Muscle of back (tissue), 13 donors: ENCODE measurements at places on chromosomes 4 and X. TPM values are rescaled to one million over a fixed set of nuclear protein-coding genes. Genes with fewer than 3 reads are reported as not detected.

BEX5 gene
- polyA plus RNA-seq: 0.24 TPM

UBA6 gene
- polyA plus RNA-seq: 41.6 TPM

REELD1 gene
- polyA plus RNA-seq: not detected

RADX gene
- polyA plus RNA-seq: 3.1 TPM

DUX4 gene
- polyA plus RNA-seq: 0.63 TPM

SPP1 gene
- 120 TPM for polyA plus RNA-seq

MAOA gene
- 0.24 TPM for polyA plus RNA-seq

ZNF711 gene
- polyA plus RNA-seq: 30.3 TPM

DNA sequence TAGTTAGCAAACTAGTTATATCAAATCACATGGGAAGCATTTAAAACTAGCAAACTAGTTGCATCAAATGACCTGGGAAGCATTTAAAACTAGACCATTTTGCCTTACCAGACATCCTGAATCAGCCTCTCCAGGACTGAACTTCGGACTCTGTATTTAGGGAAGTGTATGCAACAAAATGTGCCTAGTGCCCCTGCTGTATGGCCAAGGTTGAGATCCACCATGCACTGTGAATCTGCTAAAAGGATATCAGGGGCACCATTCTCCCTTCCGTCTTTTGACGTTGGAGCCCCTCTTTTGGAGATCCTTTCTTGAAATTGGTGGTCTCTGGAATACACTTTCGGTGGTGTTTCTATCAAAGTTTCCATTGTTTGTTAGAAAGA, 49.5 kb downstream of the CCNI start:
- DNase-seq: no peak

DNA sequence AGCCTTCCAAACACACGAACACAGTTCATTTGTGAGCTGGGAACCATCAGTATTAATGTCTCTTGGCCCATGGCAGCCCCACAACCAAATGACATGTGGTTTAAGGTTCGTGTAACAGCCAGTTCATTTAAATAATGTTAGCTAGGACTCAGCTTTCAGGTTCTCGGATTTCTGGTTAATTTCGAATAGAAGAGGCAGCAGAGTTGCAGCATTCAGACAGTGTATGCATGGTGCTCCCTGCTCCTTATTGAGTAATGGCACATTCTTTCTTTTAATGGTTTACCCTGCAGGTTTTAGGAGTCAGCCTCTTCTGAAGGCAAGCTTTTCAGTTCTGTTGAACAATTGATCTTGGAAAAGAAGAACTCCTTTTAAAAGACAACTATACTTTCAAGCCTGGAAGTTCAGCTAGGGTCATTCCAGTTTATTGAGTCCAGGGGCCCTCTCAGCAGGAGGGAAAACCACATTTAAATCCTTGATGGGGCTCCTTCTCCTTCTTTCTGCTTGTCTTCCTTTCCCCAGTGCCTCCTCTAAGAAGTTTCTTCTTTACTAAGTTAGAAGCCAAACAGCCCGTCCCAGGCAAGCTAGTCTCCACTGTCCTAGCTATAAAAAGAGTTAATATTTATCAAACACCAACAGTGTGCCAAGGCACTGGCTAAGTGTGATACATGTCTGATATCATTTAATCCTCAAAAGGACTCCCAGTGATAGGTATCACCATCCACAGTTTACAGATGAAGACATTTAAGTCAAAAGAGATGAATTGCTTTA, 5.0 kb upstream of the RNF175 start:
- no peak for DNase-seq

GRCh38 chr4:146310319-146311021, 96.1 kb downstream of the REELD1 start:
- no peak for DNase-seq

GRCh38 chrX:31440546-31440945, 368.7 kb upstream of the FTHL17 start:
- no peak for DNase-seq

DNA sequence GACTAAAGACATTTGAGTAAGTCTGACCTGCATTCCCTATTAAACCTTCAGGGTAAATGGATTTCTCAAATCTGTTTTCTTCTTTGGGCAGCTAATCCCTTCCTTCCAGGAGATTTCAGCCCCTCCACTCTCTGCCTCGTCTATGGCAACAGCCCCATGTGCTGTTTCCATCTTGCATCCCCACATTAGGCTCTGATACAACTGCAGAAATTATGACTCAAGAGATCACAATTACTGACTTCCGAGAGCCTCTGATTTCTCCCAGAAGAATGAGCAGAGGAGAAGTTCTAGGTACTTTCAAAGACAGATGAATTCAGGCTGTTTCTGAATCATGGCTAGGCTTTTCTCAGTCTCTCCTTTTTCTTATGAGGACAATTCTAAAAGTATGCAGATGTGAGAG, 38.7 kb downstream of the RAI2 start:
- DNase-seq: no peak

DNA sequence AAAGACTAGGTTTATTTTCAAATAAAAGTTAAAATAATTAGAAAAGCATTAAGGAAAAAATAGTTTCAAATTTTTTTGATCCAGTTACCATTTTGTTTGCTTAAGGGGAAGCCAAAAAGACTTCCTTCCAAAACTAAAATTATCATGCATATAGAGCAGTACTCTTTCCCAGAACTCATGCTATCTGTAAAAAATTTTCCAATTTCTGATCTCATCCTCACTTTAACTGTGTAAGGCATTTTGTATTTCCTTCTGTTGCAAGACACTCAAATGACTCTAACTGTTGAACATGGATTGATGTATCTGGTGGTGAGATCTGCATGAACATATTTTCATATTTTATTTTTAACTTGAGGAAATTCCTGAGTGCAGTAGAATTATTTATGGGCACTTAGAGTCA, 150.1 kb downstream of the ADAM29 start:
- peak; percentile 51 for DNase-seq

GRCh38 chr4:56530269-56531148, 24.9 kb downstream of the ARL9 start:
- peak; percentile 85 for DNase-seq

GRCh38 chr4:164261831-164262230, 492.1 kb upstream of the SMIM31 start:
- DNase-seq: no peak

DNA sequence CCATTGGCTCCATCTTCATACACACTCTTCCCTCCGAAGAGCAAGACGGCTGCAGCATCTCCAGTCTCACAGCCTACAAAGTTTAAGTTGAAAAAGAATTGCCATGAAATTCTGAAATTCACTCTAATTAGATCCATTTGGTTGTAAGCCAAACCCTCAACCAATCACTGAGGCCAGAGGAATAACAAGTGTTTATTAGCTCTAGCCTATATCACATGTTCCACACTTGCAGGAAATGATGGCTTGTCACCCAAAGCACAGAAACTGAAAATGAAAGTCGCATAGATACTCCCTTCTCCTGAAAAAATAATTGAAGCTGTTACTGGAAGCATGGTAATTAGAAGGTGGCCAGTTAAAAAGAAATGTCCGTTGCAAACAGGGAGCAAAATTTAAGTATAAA, 1071.8 kb downstream of the CCSER1 start:
- DNase-seq: no peak

GRCh38 chr4:38785041-38785790, 2.4 kb upstream of the TLR10 start:
- DNase-seq: no peak

- no peak for DNase-seq
Measured at GRCh38 chr4:61922766-61923165, 722.6 kb downstream of the ADGRL3 start.

GRCh38 chr4:139670775-139671174, 5.2 kb downstream of the MGST2 start:
- DNase-seq: no peak

GRCh38 chrX:63657821-63658220, 127.2 kb downstream of the ARHGEF9 start:
- DNase-seq: peak; percentile 79

DNA sequence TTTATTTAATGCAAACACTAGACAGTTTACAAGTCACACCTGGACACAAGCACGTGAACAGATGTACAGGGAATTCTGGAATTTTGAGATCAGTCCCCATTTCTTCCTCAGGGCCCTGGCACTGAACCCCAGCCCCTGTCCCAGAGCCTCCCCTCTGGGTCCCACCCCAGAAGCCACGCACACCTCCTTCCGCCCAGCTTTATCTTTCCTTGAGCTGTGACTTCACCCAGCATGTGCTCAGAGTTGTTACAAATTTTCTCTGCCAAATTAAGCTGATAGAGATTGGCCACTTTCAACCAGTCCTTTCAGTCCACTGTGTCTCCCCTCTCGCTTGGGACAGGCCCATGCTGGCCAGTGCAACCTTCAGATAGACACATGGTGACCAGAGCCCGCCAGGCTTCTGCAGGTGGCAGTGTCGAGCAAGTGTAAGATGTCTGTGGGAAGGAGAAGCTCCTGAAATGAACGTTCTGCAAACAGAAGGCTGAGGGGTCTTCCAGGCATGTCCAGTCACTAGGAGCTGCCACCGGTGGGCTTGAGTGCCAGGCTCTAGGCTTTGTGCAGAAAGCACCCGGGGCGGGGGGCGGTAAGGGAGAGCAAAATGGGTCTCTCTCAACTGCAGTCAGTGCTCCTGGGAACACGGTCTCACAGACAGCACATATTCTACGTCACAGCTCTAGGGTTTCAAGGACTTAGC, 73.3 kb downstream of the MTMR1 start:
- no peak for DNase-seq

- peak; percentile 0 for DNase-seq
Measured at GRCh38 chrX:123731258-123731986, 1.4 kb downstream of the THOC2 start.

- no peak for DNase-seq
Measured at GRCh38 chr4:26302031-26302899, 18.5 kb upstream of the RBPJ start.

- DNase-seq: no peak
Measured at GRCh38 chr4:70849291-70849690, 9.6 kb upstream of the GRSF1 start.

GRCh38 chrX:103651151-103651773, 22.5 kb downstream of the TCEAL1 start:
- no peak for DNase-seq

DNA sequence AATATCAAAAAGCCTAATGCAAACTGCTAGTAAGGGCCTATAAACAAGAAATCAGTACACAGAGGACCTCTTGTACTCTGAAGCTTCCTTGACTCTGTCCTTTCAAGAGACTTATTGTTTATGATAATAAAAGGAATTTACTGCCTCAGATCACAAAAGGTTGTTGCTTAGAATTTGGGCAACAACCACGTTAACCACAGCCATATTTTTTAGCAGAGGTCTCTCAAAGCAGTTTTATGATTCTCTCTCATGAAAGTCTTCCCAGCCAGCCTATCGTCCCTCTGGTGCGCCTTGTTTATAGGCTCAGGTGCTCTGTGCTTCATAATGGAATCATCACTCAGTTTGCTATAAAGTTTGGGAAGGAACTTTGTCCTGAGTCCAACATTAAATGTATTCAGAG, 270.6 kb downstream of the RCHY1 start:
- DNase-seq: no peak

DNA sequence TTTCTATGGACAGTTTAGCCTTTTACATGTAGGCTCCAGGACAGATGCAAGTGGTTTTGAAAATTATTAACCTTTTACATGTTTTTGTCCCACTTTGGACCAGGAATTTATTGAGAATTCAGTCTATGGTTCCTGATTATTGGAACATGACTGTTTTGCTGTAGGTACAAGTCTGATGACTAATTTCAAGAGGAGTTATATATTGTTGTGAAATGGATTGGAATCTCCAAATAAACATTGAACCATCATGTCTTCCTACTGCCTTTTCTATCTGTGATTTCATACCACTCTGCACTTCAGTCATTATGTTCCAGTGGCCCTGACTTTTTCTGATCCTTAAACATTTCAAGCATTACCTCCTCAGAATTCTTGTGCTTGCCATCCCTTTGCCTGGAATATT, 35.9 kb downstream of the TBC1D19 start:
- no peak for DNase-seq

GRCh38 chr4:30068234-30068633, 651.9 kb upstream of the PCDH7 start:
- no peak for DNase-seq

- no peak for DNase-seq
Measured at GRCh38 chr4:128221586-128221985, 66.0 kb downstream of the PGRMC2 start.

- DNase-seq: no peak
Measured at GRCh38 chr4:108937066-108937465, 174.2 kb upstream of the ETNPPL start.

- no peak for DNase-seq
Measured at GRCh38 chrX:152450076-152450475, 1.0 kb downstream of the GABRA3 start.

GRCh38 chr4:89119836-89120235, 8.5 kb downstream of the TIGD2 start:
- DNase-seq: no peak

DNA sequence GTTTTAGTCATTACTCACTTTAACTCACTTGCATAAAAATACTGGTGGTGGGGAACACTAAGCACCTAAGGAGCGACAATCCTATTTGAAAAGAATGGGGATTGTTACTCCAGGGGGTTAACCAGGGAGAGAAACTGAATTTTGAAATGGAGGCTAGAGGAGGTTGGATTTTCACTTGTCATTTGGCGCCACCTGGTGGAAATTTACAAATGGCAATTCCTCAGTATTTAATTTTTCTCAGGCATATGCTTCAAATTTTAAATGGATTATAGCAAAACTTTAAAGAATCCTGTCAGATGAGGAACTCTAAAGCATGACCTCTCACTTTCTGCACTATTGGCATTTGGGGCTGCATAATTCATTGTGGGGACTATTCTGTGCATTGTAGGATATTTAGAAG, 2.7 kb upstream of the GEMIN8 start:
- peak; percentile 76 for DNase-seq

- DNase-seq: no peak
Measured at GRCh38 chrX:48676893-48677270, 6.7 kb upstream of the WAS start.

- peak; percentile 21 for DNase-seq
Measured at GRCh38 chr4:130705023-130705422, 1609.1 kb downstream of the C4orf33 start.

DNA sequence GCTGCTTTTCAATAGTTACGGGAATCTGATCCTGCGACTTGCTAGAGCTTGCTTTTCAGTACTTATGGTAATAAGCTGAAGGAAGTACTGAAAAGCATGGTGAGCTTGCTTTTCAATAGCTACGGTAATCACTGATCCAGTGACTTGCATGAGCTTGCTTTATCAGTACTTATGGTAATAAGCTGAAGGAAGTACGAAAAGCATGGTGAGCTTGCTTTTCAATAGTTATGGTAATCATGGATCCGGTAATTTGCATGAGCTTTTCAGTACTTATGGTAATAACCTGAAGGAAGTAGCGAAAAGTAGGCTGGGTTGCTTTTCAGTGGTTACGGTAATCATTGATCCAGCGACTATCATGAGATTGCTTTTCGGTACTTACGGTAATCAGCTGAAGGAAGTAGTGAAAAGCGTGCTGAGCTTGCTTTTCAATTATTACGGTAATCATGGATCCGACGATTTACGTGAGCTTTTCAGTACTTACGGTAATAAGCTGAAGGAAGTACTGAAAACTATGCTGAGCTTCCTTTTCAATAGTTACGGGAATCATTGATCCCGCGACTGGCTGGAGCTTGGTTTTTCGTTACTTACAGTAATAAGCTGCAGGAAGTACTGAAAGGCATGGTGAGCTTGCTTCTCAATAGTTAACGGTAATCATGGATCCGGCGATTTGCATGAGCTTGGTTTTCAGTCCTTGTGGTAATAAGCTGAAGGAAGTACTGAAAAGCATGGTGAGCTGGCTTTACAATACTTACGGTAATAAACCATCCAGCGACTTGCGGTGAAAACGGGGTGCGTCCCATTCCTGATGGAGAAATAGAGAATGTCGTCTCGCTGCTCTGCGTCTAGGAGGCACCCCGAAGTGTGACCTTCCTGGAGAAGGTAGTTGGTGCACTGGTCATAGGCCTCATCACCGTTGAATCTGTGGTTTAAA, 6.5 kb downstream of the CRLF2 start:
- peak; percentile 78 for DNase-seq

- no peak for DNase-seq
Measured at GRCh38 chr4:176839656-176840055, 46.9 kb upstream of the VEGFC start.
